T-cell (primary cell): ENCODE measurements at places on chromosomes 7 and 10.

GRCh38 chr10:47321521-47322195, 596 bp upstream of the GDF2 start:
- H3K4me1 ChIP-seq = no peaks in the 10 kb centered on the region
- H3K36me3 ChIP-seq = no peaks in the 10 kb centered on the region
- H3K27me3 ChIP-seq = no peaks in the 10 kb centered on the region
- no peak overlapping the region for H3K27ac ChIP-seq

DNA sequence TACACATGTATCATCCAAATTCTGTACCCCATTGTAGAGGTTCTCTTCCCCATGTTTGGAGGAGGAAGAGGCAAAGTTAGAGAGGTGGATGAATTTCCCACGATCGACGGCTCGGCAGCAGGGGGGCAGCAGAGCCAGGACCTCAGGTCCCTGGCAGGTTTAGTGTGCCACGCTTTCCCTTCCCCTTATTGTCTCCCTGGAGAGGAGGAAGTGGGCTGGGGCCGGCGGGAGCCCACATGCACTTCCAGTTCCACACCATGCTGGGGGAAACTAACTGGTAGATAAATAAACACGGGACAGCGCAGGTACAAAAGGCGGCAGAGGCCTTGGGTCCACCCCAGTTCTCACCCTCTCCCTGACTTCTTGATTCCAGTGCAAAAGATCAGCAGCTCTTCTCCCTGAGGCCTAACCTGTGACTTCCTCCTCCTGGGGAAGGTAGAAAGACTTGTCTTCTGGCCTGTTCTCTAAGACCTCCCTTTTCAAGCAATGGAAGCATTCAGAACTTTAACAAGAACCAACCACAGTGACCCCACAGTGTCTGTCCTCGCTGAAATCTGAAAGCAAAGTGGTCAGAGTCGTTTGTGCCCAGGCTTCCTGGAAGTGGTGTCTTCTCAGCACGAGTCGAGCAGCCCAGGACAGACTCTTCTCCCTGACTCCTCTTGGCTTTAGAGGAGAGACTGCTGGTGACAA, 30.5 kb upstream of the SRGN start:
- H3K27me3 ChIP-seq = no peaks in the 10 kb centered on the region
- H3K4me3 ChIP-seq = no peak overlapping the region
- H3K4me1 ChIP-seq = peaks cover 12% of the 10 kb centered on the region
- peak; percentile 17 for DNase-seq

- H3K36me3 ChIP-seq = no peaks in the 10 kb centered on the region
- peaks cover 4% of the 10 kb centered on the region for H3K27me3 ChIP-seq
- H3K4me1 ChIP-seq = no peaks in the 10 kb centered on the region
- H3K27ac ChIP-seq = no peak overlapping the region
- H3K4me3 ChIP-seq = no peak overlapping the region
- DNase-seq = no peak
Observed at GRCh38 chr7:112701456-112701855, 88.7 kb downstream of the TMEM168 start.

GRCh38 chr10:24551161-24551560, 172.5 kb downstream of the ARHGAP21 start:
- H3K4me1 ChIP-seq = no peaks in the 10 kb centered on the region
- H3K27ac ChIP-seq = no peak overlapping the region
- H3K27me3 ChIP-seq = no peaks in the 10 kb centered on the region
- H3K4me3 ChIP-seq = no peak overlapping the region
- no peak for DNase-seq

DNA sequence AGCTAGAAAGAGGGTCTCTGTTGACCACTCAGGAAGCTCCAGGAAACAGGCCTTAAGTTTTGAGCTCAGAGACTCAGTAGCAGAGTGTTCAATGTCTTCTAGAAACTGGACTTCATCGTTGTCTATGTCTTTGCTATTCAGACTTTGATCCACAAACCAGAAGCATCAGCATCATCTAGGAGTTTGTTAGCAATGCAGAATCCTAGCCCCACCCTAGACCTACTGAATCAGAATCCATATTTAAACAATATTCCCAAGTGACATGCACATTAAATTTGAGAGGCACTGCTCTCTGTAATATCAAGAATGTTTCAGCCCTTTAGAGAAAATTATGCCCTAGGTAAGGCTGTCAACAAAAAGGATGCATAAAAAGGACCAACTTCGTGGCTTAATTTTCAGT, 12.9 kb upstream of the OGDHL start:
- no peak overlapping the region for H3K27ac ChIP-seq
- no peaks in the 10 kb centered on the region for H3K4me1 ChIP-seq
- no peak overlapping the region for H3K4me3 ChIP-seq
- H3K36me3 ChIP-seq = no peaks in the 10 kb centered on the region

GRCh38 chr10:76433161-76434005, 1002.0 kb downstream of the LRMDA start:
- no peaks in the 10 kb centered on the region for H3K36me3 ChIP-seq
- no peaks in the 10 kb centered on the region for H3K4me1 ChIP-seq
- no peak overlapping the region for H3K4me3 ChIP-seq
- H3K27me3 ChIP-seq = no peaks in the 10 kb centered on the region

- DNase-seq = no peak
- no peaks in the 10 kb centered on the region for H3K36me3 ChIP-seq
- H3K27me3 ChIP-seq = no peaks in the 10 kb centered on the region
Observed at GRCh38 chr10:126979311-126979710, 74.1 kb downstream of the DOCK1 start.

GRCh38 chr10:110784198-110784597, 87.5 kb upstream of the PDCD4 start:
- peaks cover 25% of the 10 kb centered on the region for H3K4me1 ChIP-seq
- no peak overlapping the region for H3K4me3 ChIP-seq
- peaks cover 4% of the 10 kb centered on the region for H3K27me3 ChIP-seq
- no peaks in the 10 kb centered on the region for H3K36me3 ChIP-seq

GRCh38 chr7:35359423-35359822, 105.5 kb upstream of the TBX20 start:
- H3K27ac ChIP-seq = no peak overlapping the region
- H3K27me3 ChIP-seq = no peaks in the 10 kb centered on the region
- H3K4me1 ChIP-seq = no peaks in the 10 kb centered on the region
- H3K36me3 ChIP-seq = no peaks in the 10 kb centered on the region
- DNase-seq = no peak

DNA sequence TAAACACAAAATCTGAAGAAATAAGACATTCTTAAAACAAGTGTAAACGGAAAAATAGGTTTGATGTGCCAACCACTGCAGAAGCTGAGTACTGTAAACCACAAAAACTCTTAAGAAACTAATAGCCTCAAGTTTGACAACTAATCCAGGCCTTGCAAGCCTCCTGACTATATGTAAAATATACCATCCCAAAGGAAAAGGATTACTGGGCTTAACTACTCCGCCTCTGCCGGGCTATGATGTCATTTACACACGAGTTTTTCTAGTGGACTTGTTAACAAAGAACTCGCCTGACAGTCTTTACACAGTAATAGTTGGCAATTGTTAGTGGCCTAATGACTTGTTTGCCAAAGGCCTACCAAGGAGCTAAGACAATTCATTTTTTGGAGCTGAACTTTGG, 2.1 kb downstream of the KIF5B start:
- H3K36me3 ChIP-seq = no peaks in the 10 kb centered on the region
- H3K4me1 ChIP-seq = peaks cover 22% of the 10 kb centered on the region
- H3K4me3 ChIP-seq = peak overlapping the region; percentile 99
- no peak for DNase-seq

DNA sequence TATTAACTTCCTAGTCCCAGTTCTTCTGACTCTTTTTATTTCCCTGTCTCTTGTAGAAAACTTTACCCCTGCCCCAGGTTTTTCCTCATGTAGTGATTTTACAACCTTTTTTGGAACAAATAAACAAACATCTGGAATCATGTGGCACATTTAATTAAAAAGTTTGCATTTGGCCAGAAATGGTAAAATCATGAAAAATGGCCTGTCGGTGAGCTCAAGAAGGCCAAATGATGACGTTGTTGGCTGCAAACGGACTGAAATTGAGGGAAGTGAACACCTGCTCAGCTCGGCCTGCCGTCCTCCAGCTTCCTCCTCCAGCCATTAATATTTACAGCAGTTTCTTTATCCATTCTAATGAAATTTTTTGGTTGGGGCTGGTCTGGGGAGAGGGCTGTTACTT, 902.8 kb downstream of the LRMDA start:
- no peak for DNase-seq
- H3K4me1 ChIP-seq = no peaks in the 10 kb centered on the region
- no peaks in the 10 kb centered on the region for H3K36me3 ChIP-seq
- H3K27ac ChIP-seq = no peak overlapping the region
- no peaks in the 10 kb centered on the region for H3K27me3 ChIP-seq
- H3K4me3 ChIP-seq = no peak overlapping the region

DNA sequence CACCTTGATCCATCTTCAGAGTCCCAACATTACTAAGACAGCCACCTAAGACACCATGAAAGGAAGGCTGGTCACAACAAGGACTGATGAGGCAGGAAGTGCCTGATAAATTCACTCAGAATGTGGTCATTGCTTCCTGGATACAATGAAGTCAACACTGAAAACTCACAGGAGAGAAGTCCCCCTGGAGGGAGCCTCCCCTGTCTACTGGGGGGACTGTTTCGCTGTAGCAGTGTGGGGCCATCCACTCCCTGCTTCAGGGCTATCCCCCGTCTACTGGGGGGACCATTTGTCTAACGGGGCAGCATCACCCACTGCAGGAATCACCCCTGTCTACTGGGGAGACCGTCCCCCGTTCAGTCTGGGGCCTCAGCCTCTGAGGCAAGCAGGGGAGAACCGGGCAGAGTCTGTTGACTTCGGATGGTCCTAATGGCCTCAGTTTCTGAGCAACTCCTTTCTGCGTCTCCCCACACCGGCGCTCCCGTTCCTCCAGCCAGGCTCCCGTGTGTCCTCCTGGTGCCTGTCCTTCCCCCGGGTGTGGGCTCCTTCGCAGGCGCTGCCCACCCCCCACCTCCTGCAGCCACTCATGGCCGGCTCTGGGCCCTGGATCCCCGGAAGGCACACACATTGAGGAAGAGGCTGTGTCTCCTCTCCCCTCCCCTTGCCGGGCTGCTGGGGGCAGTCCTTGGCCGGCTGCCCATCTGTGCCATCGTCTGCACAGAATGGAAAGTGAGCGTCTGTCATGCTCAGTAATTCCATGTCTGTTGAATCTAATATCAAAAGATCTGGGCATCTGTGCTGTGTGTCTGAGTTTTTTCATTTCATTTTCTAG, 59.9 kb upstream of the DNAJB6 start:
- H3K36me3 ChIP-seq = no peaks in the 10 kb centered on the region
- no peak overlapping the region for H3K4me3 ChIP-seq
- no peak for DNase-seq

DNA sequence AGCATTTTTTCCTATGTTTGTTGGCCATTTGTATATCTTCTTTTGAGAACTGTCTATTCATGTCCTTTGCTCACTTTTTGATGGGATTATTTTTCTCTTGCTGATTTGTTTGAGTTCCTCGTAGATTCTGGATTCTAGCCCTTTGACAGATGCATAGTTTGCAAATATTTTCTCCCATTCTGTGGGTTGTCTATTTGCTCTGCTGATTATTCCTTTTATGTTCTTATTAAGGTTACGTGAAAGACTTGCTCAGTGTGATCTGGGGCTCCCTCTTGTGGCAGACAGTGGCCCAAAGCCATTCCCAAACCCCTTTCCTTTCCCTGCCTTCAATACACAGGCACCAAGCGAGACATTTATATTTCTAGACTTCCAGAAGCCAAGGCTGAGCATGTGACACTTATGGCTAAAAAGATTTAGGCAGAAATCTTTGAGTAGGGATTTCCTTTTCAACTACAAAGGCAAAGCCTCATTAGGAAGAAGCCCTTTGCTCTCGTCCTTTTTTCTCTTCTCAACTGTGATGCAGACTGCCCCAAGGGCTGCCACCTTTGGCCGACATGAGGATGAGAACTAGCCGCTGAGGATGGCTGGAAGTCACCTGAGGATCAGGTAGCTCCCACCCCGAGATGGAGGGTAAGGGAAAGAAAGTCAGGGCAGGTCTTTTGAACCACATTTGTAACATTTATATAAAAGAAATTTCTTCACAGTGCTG, 23.6 kb downstream of the ST8SIA6 start:
- no peak overlapping the region for H3K4me3 ChIP-seq
- H3K4me1 ChIP-seq = peaks cover 41% of the 10 kb centered on the region
- no peaks in the 10 kb centered on the region for H3K36me3 ChIP-seq
- no peaks in the 10 kb centered on the region for H3K27me3 ChIP-seq
- DNase-seq = peak; percentile 65
- H3K27ac ChIP-seq = no peak overlapping the region

GRCh38 chr7:135169141-135169963, 1.2 kb downstream of the CYREN start:
- H3K27ac ChIP-seq = peak overlapping the region; percentile 98
- peak overlapping the region; percentile 73 for H3K4me3 ChIP-seq
- peaks cover 54% of the 10 kb centered on the region for H3K4me1 ChIP-seq
- DNase-seq = peak; percentile 28
- peaks cover 19% of the 10 kb centered on the region for H3K36me3 ChIP-seq

DNA sequence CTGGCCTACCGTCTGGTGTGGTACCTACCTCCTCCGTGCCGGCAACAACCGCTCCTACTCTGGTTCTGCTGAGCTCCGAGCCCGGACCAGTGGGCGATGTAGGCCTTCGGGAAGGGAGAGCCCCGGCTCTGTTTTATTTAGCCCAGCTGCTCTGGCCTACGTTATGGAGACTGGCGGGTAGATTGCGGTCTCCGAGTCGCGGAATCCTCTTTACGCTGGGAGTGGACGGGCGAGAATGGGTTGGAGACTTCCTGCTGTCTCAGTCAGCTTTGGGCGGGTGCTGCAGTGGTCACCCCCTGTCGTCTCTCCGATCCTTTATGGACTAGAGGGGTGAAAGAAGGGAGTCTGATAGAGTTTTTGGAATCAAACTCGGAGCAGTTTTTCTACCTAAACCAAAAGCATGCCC, 406 bp downstream of the CBLL1 start:
- peaks cover 4% of the 10 kb centered on the region for H3K36me3 ChIP-seq
- H3K4me1 ChIP-seq = peaks cover 22% of the 10 kb centered on the region
- H3K27ac ChIP-seq = peak overlapping the region; percentile 100
- H3K27me3 ChIP-seq = no peaks in the 10 kb centered on the region
- no peak for DNase-seq

DNA sequence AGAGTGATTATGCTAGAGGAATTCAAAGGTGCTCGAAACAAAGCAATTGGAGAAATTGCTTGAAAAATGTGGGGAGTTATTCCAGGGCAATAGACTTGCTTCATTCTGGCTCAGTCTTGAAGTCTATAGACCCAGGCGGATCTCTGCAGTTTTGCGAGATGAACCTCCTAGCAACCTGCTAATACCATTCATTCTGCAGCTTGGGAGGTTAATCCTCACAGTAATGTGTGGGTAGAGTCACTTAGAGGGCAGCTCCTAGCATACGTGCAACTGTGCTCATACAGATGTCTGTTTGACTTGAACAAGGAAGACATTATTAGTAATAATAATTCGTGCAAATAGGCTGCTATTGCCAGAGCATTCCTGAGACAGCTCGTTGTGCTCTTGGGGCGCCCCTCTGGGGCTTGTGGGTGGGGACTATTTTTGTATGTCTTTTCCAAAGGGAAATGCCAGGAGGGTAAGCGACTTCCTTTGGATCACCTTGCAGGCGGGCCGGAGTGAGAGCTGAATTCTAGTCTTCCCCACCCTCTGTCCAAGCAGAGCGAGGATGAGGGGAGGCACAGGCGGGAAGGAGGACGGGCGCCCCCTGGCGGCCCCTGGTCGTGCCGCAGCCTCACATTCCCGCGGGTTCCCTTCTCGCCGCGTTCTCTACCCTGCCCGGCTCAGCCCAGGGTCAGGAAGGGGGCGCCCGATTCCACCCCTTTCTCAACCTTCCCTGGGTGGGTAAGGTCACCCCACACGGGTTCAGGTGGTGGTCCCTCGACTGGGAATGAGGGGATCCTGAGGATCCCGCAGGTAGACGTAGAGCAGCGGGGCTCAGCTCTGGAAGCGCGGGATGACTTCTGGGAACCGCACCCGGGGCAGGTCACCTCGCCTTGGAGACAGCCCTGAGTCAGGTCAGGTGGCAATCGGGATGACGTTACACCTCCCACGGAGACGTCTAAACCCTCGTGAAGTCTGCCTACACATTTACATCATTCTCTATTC, 241.5 kb downstream of the PHTF2 start:
- H3K27me3 ChIP-seq = no peaks in the 10 kb centered on the region
- H3K36me3 ChIP-seq = no peaks in the 10 kb centered on the region
- no peaks in the 10 kb centered on the region for H3K4me1 ChIP-seq
- peak; percentile 38 for DNase-seq
- H3K4me3 ChIP-seq = no peak overlapping the region
